ENCODE measurements at places on chromosomes 11 and 22. TPM values are rescaled to one million over a fixed set of nuclear protein-coding genes. Genes with fewer than 3 reads are reported as not detected.

DNA sequence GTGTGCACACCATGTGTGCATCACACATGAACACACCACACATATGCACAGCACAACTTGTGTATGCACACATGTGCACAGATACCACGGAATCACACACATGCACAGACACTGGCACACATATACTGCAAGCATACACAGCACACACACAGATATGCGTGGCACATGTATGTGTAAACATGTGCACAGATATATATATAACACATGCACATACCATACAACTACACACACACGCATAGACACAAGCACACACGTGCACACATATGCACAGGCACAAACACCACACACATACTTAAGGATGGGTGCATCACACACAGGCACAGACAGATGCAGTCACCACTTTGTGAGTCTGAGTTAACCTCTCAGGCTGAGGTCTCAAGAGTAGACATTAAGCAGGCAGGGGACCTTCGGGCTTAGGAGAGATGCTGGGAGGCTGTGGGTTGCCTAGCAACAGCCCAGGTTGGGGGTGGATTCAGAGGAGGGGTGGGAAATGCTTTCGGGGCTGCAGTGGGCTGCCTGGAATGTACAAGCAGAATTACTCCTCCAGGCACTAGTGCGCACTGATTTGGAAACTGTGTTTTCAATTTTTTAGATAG is 82.9 kb downstream of the MYO18B start:
- DNase-seq = no peak

DNA sequence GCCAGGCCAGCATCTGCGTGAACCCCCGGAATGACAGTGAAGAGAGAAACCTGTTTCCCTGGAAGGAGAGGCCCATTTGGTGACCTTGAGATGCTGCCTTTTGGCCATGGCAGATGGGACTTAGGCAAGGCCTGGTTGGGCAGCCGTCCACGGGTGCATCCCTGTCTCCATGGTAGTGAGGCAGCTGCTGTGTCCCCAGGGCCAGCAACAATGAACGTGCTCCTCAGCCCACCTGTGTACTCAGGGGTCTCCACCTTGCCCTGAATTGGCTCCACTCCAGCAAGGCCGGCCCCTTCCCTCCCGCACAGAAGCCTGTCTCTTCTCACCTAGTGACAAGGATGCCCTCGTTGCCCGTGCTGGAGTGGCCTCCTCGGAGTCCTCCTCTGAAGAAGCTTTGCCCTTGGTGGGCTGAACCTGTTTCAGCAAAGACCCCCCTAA is 441.1 kb downstream of the TBC1D22A start:
- DNase-seq = no peak

CCDC87 gene
- total RNA-seq = 0.64 TPM

DNA sequence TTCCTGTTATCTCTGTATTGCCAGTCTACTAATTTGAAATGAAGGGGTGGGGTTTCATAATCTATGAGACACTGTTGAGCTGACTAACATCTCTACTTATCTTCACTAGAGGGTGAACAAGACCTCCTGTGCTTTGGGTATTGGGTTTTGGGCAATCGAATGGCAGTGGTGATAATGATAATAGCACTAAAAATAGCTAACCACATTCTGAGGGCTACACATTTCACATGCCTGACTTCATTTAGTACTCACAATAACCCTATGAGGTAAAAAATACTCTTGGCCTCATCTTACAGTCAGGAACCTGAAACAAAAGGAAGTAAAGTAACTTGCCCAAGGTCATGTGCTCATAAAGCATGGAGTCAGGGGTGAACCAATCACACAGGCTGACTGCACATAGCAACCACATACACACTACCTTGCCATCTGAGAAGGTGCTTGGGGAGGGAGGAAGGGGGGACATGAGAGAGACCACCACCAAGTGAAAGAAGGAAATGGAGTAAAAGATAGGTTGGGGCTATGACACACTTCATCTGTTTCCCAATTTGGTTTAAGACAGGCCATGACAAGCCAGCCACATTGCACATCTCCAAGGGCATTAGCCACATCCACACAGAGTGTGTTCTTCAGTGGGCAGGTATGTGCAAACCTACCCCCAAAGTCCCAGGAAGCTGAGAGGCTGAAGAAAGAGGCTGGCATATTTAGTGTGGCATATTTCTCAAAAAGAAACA is 387.6 kb upstream of the DDI1 start:
- DNase-seq = peak; percentile 12

- peak; percentile 51 for DNase-seq
These were observed 6.5 kb upstream of the CSTPP1 start for GRCh38 chr11:46930089-46930488.

DLG2 gene
- total RNA-seq = 1.3 TPM

TSKU gene
- total RNA-seq = 18.6 TPM

GRCh38 chr11:92558323-92558722 is 333.7 kb downstream of the FAT3 start:
- DNase-seq = no peak

GRCh38 chr22:34111210-34111824 is 191.0 kb upstream of the LARGE1 start:
- peak; percentile 3 for DNase-seq

DNA sequence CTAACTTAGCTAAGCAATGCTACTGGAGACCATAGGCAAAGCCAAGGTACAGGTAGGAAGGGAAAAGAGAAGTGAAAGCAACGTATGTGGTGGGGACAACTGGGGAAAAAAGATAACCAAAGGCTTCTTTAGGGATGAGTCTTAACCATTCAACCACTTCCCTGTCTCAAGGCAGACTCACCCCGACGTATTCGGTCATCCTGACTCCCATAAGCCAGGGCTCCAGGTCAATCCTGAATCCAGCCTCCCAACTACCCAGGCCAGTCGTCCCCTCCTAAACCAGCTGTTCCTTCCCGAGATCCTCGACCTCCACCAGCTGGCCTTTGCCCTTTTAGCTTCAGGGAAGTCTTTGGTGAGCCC is 330 bp downstream of the ACP2 start:
- DNase-seq = peak; percentile 44

GRCh38 chr11:95486979-95487378 is 256.0 kb upstream of the SESN3 start:
- no peak for DNase-seq

GRCh38 chr11:85626496-85626895 is 648 bp downstream of the DLG2 start:
- DNase-seq = no peak

DNA sequence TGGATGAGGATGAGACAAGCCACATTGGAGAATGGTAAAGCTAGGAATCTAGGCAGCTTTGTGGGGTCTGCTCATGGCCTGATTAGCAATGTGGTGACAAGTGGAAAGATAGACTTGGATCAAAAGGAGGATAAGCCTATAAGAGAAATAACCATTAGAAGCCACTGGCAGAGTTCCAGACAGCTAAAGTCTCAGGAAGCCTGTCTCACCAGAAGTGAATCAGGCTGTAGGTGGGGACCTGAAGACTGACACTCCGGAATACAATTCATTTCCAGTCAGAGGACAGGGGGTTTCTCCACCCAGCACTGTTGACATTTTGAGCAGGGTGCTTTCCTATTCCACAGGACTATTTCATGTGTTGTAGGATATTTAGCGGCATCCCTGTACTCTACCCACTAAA is 129.7 kb downstream of the ARHGAP42 start:
- DNase-seq = no peak

GRCh38 chr11:35257281-35257680 is 118.3 kb downstream of the CD44 start:
- no peak for DNase-seq

- DNase-seq = no peak
These were observed 1.6 kb downstream of the MARK2 start for GRCh38 chr11:63840356-63841060.

- DNase-seq = no peak
These were observed 5.4 kb downstream of the SHISA8 start for GRCh38 chr22:41909310-41910049.

ACR gene
- not detected for total RNA-seq

GRCh38 chr11:114182471-114183043 is 113.6 kb upstream of the NNMT start:
- no peak for DNase-seq

- no peak for DNase-seq
These were observed 22.2 kb downstream of the IL10RA start for GRCh38 chr11:118008271-118008911.

GRCh38 chr22:43338766-43339345 is 4.3 kb downstream of the SCUBE1 start:
- DNase-seq = no peak

PRAME gene
- total RNA-seq = 0.43 TPM

DNA sequence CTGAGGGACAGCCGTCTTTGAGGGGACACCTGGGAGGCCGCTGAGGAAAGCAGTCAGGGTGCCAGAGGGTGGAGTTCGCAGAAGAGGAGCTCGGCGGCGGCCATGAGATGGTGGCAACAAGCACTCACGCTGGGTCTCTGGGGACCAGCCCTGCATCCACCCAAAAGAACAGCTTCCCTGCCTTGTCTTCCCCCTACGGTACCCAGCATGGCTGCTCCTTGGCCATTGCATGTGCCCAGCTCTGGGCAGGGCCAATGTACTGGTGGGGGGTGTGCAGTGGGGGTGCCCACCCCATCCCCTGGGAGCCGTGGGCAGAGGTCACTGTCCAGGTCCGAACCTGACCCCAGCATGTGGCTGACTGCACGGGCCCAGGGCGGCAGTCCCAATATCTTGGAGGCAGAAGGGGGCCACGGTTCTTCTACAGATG is 42.3 kb downstream of the OSBPL5 start:
- DNase-seq = no peak

MRGPRX4 gene
- not detected for total RNA-seq

DNA sequence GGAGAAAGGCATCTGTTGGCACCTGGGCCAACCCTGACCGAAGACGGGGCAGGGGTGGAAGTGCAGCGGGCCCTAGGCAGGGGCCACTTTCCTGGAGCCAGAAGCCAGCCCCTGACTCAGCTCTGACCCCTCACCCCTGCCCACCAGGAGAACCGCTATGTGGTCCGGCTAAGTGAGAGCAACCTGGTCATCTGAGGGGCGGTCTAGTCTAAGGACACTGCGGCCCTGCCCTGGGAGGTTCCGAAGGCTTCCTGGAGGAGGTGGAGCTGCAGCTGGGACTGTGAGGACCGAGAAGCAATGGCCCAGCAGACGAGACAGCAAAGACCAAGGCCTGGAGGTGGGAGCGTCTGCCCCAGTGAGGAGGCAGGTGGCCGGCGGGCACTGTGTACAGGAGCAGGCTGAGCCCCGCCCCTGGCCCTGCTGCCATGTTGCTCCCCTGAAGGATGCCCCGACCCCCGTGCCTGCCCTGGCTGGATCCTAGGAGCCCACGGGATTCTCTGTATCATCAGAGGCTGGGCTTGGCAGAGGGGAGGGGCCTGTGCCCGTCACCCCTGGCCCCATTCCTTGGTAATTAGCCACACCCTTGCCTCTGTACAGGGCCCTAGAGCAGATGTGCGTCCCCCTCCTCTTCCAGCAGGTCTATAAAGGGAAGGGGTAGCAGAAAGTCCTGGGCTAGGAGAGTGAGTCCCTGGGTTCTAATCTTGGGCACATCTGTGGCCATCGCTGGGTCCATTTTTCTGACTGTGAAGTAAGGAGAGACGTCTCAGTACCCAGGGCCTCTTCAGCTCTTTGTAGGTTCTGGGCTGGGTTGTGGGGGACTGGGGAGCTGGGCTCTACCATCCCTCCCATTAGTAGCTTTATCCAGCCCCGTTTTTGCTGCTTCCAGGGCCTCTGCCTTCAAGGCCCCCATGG is 19.4 kb downstream of the RELT start:
- no peak for DNase-seq

DNA sequence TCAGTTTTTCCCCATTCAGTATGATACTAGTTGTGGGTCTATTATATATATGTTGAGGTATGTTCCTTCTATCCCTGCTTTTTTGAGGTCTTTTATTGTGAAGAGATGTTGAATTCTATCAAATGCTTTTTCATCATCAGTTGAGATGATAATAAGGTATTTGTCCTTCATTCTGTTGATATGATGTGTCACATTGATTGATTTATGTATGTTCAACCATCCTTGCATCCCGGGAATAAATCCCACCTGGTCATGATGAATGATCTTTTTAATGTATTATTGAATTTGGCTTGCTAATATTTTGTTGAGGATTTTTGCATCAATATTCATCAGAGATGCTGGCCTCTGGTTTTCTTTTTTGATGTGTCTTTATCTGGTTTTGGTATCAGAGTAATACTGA is 26.0 kb downstream of the ENDOD1 start:
- DNase-seq = no peak

SERPING1 gene
- 10.8 TPM for total RNA-seq

GRCh38 chr11:20125927-20126326 is 34.3 kb downstream of the DBX1 start:
- peak; percentile 22 for DNase-seq

- no peak for DNase-seq
These were observed 4.7 kb downstream of the PEX26 start for GRCh38 chr22:18082467-18082866.

DNA sequence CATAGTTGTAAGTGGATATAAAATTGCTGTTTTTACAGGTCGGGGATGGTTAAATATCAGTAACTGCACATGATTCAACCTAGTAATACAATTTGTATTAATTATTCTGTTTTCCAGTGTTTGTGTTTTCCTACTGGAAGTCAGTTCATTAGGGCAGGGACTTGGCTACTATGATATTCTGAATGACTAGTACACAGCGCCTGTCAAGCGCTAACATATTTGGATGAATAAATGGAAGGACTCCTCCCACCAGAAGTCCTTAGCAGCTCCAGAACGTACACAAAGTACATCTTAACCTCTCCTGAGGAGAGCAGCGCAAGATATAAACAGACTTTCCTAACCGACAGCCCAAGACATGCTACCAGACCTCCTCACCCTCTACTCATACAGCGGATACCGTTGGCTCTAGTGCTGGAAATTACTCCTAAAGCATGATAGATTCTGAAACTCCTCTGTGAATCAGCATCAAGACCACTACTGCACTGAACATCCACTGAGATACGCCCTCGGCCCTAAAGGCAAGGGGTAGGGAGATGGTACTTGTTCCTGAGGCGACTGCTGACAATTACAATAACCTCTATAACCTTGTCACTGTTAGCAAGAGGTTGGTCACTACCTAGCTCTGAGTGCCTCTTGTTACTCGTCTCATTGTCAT is 79.1 kb downstream of the RDX start:
- no peak for DNase-seq

DNA sequence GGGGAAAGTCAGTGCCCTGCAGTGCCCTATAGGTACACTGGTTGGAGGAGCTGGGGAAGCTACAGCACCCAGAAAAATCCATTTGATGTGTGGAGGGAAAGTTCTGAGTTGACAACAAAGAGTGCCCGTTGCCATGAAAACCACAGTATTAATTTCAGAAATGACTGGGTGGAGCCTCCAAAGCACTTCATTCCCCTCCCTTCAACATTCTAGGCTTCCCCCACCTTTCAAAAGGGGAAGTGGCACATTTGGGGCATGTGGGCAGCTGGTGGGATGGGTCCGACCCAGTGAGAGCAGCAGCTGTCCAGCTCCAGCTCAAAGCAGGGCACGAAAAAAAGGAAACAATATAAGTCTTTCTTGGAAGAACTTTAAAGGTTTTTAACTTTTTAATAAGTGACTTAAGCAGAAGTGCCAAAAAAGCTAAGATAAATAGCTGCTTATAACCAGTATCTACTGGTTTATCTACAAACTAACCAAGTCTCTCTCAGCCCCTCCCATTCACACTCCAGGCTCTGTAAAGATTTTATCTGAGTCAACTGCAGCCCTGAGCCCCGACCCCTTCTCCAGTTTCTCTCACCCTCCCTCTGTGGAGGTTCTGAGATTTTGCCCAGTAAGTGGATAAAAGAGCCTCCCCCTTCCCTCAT is 9.0 kb upstream of the AHNAK start:
- no peak for DNase-seq

GRCh38 chr11:76783896-76784813 is 999 bp downstream of the TSKU start:
- peak; percentile 90 for DNase-seq

C11orf86 gene
- not detected for total RNA-seq

RFPL2 gene
- total RNA-seq = not detected

GRCh38 chr11:123450623-123451022 is 20.6 kb downstream of the GRAMD1B start:
- no peak for DNase-seq

All from fibroblast of villous mesenchyme (primary cell).